ENCODE measurements at places on chromosomes 13 and 19. TPM values are rescaled to one million over a fixed set of nuclear protein-coding genes. Genes with fewer than 3 reads are reported as not detected.

PROZ gene
- not detected for total RNA-seq

PSG11 gene
- not detected for total RNA-seq

DNA sequence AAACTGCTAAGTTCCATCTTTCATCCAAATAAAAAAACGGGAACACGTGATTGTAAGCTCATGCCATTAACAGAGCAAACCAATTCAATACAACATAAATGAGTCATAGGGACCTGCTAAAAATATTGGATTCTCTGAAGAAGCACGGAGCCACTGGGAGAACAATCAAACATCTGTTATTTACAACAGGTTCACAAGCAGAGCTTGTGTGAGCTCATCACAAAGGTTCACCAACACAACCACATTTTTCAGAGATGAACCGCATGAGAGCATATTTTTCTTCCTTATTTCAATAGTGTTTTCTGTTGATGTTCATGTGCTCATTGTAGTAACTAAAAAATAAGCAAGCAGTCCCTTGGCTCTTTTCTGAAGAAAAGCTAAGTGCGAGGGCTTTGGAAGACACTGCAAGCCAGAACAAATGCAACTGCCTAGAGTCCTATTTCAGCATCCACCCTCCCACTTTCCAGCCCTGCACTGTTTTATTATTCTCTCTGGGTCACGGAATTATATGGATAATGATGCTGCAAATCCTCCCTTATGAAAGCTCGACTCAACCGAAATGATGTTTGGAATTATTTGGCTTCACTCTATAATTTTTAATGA is 545.8 kb downstream of the LIG4 start:
- DNase-seq = no peak

DNA sequence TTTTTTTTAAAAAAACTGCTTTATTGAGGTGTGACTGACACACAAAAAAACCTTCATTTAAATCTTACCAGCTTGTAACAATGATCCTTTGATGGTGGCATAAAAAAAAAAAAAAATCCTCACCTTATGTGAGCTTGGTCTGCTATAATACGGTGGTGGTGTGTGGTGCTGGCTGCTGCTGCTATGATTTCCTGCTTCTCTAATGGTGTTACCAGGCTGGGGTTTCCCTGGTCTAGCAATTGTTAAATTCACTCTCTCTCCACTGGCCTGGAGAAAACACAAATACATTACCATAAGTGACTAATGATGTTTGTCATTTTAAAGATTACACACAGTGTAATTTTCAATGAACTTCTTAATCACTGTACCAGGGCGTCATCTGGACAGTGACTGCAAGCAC is 60.6 kb downstream of the LNX2 start:
- DNase-seq = no peak

DNA sequence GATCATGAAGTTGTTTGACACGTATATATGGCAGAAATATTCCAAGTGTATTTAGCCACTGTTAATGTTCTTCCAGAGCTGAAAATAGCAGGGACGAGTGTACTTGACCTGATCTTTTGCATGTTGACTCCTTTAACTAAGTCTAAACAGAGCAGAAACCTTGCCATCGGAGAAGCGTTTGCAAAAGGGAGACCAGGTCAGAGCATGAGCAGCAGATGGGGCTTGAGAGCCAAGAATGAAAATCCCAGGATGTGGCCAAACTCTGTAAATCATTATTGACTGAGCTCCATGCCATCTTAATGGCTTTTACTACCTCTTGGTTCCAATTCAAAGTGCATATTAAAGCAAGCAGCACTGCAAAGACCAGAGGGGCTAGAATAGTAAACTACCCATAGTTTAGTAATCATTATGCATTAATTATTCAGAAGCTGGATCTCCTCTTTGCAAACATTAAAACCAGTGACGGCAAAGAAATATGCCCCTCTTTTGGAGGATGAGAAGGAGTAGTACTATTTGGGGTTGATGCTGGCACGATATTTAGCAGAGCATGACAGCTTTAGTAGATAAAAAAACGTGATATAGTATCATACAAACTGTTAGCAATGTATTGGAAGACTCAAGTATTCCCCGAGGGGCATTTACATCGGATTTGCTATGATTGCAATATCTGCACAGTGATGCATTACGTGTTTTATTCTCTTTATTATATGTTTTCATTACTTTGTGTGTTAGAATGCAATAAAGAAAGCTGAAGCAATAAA is 55.7 kb downstream of the FAM216B start:
- peak; percentile 45 for DNase-seq

PRSS57 gene
- total RNA-seq = not detected

DNA sequence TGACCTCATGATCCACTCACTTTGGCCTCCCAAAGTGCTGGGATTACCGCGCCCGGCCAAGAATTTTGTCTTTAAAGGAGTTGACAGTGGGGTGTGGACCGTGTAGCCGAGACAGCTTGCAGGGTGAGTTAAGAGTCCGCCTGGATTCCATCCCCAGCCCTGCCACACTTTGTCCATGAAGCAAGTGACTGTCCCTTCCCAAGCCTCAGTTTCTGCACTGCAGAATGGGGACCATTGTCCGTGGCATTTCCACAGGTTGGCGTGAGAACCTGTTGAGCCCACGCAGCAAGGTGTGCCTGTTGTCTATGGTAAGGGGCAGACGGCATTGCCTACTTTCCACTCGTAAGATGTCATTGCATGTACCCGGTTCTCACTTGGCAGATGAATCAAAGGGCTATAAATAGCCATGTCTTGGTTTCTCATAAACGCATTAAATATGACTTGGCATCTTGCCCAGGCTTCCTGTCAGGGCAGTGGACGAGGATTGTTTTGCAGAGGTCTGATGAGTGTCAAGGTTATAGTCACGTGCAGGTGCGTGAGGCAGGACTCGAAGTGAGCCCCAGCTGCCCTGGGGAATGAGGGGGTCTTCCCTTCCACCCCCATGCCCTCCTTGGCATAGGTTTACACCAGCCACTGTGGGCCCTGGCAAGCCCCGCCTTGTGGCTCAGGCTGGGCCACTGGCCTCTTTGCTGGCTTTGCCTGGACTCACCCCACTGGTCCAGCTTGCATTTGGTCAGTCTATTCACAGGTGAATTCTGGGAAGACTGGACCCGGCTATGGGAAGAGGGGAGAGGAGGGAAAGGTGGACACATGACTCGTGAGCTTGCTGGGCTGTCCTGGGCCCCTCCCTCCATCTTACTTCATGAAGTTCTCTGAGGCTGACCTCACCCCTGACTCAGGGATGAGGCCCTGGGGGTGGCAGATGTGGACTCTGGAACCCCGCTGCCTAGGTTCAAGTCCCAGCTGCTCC is 14.6 kb downstream of the FAM187B start:
- DNase-seq = peak; percentile 76

NOTCH3 gene
- total RNA-seq = 49.8 TPM

RXFP2 gene
- total RNA-seq = not detected

DNA sequence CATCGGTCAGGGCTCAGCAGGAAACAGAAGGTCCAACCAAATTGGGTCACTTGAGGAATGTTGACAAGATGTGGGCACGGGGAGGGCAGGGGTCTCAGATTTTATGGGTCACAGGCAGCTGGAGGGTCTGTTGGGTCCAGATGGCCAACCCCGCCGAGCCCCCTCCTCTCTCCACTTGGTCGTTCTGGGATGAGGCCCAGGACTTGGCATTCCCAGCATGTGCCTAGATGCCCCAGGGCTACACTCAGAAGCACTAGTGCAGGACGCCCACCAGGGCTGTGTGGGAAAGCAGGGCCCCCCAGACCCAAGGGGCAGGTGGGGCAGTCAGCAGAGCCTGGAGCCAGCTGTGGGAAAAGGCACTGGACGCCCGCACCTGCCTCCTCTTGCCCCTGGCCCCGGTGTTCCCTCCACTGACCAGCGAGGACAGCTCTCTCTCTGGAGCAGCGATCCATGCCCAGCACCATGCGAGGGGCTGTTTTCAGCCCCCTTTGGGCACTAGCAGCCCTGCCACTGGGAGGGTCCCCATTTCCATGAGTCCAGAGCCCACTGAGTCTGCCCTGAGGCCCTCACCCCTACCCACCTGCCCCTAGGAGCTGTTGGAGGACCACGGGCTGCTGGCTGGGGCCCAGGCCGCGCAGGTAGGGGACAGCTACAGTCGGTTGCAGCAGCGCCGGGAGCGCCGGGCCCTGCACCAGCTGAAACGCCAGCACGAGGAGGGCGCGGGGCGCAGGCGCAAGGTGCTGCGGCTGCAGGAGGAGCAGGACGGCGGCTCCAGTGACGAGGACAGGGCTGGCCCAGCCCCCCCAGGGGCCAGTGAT is 26.0 kb downstream of the DHX34 start:
- peak; percentile 71 for DNase-seq

CCDC70 gene
- not detected for total RNA-seq

CACNA1A gene
- 2.1 TPM for total RNA-seq

GRCh38 chr19:17872251-17873001 is 681 bp downstream of the SLC5A5 start:
- DNase-seq = peak; percentile 69

ZNF208 gene
- 1.2 TPM for total RNA-seq

GRCh38 chr19:38229585-38230073 is 5.6 kb upstream of the DPF1 start:
- peak; percentile 98 for DNase-seq

TSC22D1 gene
- 173 TPM for total RNA-seq

POU2F2 gene
- total RNA-seq = under 0.01 TPM

AKAP8L gene
- 69.5 TPM for total RNA-seq

DNA sequence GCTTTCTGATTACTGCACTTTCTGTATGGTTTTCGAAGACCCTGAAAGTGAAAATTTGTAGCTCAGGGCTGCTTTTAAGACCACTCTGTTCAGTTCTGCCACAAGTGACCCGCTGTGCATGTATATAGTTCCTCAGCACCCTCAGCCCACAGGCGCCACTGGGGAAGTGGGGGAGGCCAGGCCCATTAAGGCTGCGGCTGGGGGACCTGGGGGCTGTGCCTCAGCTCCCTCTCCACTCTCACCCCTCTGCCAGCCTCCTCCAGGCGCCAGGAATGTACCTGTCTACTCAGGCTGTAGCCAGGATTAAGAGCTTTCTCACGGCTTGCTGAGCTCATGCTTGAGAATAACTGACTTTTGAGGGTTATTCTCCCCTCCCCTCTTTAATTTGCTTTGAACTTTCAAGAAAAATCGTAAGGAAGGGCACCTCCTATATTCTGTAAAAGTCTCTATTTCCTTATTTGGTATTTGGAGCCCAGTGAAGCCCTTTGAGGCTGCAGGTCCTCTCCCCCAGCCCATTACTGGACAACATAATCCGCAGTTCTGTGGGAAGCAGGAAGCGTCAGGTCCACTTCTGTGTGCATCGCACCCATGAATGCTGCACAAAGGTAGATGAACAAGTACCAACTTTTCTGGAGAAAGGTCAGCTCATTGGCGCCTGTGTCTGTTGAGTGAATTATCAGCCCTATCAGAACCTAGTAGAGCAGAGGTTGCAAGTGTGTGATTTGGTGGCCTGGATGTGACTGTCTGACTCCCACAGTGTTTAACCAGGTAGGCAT is 29.6 kb downstream of the GJA3 start:
- no peak for DNase-seq

DNA sequence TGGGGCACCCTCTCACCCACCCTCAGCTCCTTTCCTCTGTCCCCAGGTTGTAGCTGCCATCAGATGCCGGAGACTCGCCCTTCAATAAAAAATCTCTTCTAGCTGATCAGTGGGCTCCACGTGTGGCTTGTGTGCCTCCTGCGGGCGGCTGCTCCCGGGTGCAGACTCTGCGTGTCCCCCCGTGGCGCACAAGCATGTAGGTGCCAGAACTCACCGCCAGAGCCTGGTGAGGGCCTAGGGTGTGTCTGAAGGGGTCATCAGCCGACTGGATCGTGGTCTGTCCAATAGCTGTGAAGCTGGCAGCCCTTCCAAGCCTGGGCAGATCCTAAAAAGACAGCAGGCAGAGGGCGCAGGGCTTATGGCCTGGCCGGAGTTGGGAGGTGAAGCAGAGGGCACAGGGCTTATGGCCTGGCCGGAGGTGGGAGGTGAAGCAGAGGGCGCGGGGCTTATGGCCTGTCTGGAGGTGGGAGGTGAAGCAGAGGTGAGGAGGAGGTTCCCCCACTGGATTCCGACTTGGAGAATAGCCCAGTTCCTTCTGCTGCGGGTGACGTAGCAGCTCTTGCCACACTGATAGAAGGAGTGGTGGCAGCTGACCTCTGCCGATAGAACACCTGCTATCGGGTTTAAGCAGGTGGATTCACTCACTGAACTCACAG is 11.7 kb downstream of the NOP53 start:
- peak; percentile 85 for DNase-seq

GRCh38 chr13:40433577-40433976 is 232.9 kb downstream of the FOXO1 start:
- DNase-seq = no peak

DNA sequence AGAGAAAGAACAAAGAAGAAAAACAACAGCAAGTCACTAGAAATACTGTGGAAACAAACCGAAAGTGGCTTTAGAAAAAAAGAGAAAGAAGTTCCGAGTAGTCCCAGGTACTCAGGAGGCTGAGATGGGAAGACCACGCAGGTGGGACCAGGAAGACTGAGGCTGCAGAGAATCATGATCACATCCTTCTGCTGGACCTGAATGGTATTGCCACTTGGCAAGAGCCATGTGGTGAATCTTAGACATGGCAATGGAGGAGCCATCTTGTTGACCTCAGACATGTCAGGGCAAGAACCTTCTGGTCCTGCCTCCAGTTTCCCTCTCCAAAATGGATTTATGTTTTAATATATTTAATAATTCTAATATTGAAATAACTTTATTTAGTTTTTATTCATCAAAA is 37.4 kb upstream of the ZNF724 start:
- no peak for DNase-seq

DNA sequence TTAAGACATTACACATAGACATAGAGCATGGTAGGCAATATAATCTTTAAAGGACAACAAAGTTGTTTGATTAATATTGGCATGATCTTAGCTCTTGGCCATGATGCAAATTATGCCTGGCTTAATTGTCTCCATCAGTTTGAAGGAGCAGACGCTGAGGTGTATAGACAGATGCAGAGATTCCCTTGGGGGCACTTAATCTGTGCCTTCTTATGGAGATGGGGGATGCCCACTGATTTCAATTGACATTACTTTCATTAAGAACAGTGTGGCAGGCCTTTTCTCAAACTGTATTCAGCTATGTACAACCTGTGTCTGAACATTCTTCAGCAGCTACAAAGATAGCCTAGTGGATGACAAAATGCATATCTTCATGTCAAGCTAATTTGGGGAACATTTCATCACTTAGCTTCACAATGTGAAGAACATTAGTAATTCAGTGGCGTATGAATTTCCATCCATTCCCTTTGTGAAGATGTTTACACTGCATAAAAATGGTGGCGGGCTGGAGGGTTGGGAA is 85.3 kb upstream of the MYCBP2 start:
- DNase-seq = peak; percentile 11

GRCh38 chr13:76245920-76246319 is 609.8 kb downstream of the LMO7 start:
- DNase-seq = no peak

- DNase-seq = no peak
Measured at GRCh38 chr13:94112227-94112626, 367.3 kb downstream of the DCT start.

GIPR gene
- under 0.01 TPM for total RNA-seq

GRCh38 chr19:35562336-35562735 is 1.1 kb downstream of the ATP4A start:
- no peak for DNase-seq

GRCh38 chr13:47859165-47859564 is 141.9 kb downstream of the SUCLA2 start:
- DNase-seq = no peak

SIGLEC12 gene
- total RNA-seq = under 0.01 TPM

CNFN gene
- total RNA-seq = not detected

GRCh38 chr13:109869312-109870237 is 83.2 kb upstream of the IRS2 start:
- DNase-seq = no peak

- peak; percentile 99 for DNase-seq
Measured at GRCh38 chr19:47227352-47228167, 3.4 kb downstream of the BBC3 start.

GRCh38 chr13:111385183-111385857 is 64.9 kb downstream of the TEX29 start:
- no peak for DNase-seq

VSTM2B gene
- not detected for total RNA-seq

PVR gene
- total RNA-seq = 50.1 TPM
